ENCODE measurements at places on chromosomes 11 and 22. TPM values are rescaled to one million over a fixed set of nuclear protein-coding genes. Genes with fewer than 3 reads are reported as not detected.
A peak's percentile ranks its signal among the peaks of the same experiment; 100 is the strongest.

DNA sequence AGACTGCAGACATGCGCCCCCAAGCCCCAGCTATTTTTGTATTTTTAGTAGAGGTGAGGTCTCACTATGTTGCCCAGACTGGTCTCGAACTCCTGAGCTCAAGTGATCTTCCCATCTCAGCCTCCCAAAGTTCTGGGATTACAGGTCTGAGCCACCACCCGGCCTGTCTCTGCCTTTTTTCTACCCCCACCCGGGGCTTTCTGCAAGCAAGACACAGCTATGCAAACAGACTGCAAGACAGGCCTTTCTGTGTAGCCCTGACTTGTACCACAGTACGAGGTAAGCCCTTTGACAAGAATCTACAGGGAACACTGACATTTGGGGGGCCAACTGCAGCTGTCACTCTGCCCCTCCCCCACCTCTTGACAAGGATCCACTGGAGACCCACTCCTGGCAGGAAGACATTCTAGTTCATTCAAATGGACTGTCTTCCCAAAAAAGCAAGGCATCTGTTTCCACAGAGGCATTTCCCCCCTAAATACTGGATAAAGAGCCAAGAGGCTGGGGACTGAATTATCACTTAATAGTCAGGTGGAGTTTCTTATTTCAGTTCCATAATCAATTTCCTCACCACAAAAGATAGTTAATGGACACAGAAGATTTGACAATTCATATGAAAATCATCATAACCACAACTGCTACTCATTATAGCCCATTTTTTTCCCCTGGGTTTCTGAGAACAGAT is 118.2 kb downstream of the ABTB2 start:
- H3K36me3 ChIP-seq = no peaks in the 10 kb centered on the region
- H3K4me1 ChIP-seq = peaks cover 54% of the 10 kb centered on the region
- no peak overlapping the region for H3K4me3 ChIP-seq
- H3K27ac ChIP-seq = no peak overlapping the region
- no peak for DNase-seq

GRCh38 chr11:7437696-7438095 is 47.6 kb upstream of the OLFML1 start:
- no peaks in the 10 kb centered on the region for H3K27me3 ChIP-seq
- DNase-seq = no peak
- H3K36me3 ChIP-seq = no peaks in the 10 kb centered on the region

The MUC6 gene
- total RNA-seq = not detected

- peak overlapping the region; percentile 62 for H3K27ac ChIP-seq
- no peak for DNase-seq
- peaks cover 50% of the 10 kb centered on the region for H3K36me3 ChIP-seq
- H3K4me3 ChIP-seq = peak overlapping the region; percentile 95
- peaks cover 30% of the 10 kb centered on the region for H3K4me1 ChIP-seq
- no peaks in the 10 kb centered on the region for H3K27me3 ChIP-seq
Observed at GRCh38 chr11:62575837-62576236, 2.1 kb upstream of the EEF1G start.

DNA sequence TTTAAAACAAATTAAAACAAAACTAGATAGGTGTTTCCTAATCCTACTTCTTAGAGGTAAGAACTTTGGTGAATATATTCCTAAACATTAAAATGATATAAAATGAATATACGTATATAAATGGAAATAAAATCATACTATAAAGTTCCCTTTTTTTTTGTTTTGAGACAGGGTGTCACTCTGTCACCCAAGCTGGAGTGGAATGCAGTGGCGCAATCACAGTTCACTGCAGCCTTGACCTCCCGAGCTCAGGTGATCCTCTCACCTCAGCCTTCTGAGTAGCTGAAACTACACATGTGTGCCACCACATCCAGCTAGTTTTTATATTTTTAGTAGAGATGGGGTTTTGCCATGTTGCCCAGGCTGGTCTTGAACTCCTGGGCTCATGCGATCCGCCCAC is 44.9 kb downstream of the NPAT start:
- no peak overlapping the region for H3K27ac ChIP-seq
- DNase-seq = no peak
- no peak overlapping the region for H3K4me3 ChIP-seq

DNA sequence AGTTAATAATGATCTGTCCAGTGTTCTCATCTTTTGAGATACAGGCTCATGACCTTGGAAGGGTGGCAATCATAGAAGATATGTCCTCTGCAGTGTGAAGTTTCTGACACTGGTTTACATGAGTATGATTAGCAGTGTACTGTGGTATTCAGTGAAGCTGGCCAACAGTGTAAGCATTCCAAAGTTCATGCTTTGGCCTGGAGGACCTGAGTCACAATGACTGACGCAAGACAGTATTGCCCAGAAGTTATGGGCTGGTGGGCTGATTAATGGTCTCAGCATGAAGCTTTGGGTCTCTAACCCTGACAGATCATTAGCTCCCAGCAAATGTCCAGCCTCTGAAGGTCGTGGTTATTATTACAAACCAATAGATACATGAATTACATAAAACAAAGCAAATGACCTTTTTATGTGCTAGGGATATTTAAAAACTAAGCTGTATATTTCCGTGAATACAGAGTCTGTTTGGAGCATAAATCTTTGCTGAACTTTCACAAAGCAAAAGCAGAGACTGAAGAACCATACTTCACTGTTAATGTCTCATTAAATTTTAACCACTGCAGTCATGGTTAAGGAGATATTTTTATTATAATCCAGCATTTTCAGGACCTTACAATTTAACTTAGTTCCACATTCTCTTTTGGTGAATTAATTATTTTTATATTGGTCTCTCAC is 28.3 kb upstream of the USP47 start:
- DNase-seq = no peak
- H3K36me3 ChIP-seq = no peaks in the 10 kb centered on the region
- no peak overlapping the region for H3K4me3 ChIP-seq
- H3K27ac ChIP-seq = no peak overlapping the region

GRCh38 chr11:64268025-64268892 is 16.2 kb downstream of the BAD start:
- peak overlapping the region; percentile 88 for H3K27ac ChIP-seq
- no peaks in the 10 kb centered on the region for H3K27me3 ChIP-seq
- DNase-seq = no peak
- H3K36me3 ChIP-seq = no peaks in the 10 kb centered on the region
- peaks cover 15% of the 10 kb centered on the region for H3K4me1 ChIP-seq

The PRODH gene
- total RNA-seq = 0.12 TPM

- no peak for DNase-seq
- H3K36me3 ChIP-seq = no peaks in the 10 kb centered on the region
- H3K4me1 ChIP-seq = peaks cover 19% of the 10 kb centered on the region
- H3K27me3 ChIP-seq = no peaks in the 10 kb centered on the region
- peak overlapping the region; percentile 87 for H3K4me3 ChIP-seq
- no peak overlapping the region for H3K27ac ChIP-seq
Observed at GRCh38 chr11:101915791-101916291, 481 bp downstream of the ANGPTL5 start.

DNA sequence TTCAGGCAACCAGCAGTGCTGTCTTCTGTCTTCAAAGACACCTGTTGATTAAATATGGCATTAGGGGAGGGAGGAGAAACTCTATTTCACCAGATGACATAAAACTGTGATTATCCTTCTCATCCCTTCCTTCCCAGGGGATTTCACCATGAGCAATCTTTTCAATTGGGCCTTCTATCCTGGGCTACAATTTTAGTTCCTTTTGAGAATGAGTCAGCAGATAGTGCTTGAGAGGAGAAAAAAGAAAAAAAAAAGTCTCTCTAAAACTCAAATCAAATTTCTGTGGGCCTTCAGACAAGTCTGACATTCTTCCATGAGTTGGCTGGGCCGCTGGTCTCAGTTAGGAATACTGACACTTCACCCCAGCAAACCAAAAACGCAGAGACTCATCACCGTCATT is 7.2 kb downstream of the FLI1 start:
- DNase-seq = no peak
- no peak overlapping the region for H3K4me3 ChIP-seq
- peak overlapping the region; percentile 16 for H3K27ac ChIP-seq
- H3K4me1 ChIP-seq = peaks cover 93% of the 10 kb centered on the region
- peaks cover 25% of the 10 kb centered on the region for H3K36me3 ChIP-seq
- H3K27me3 ChIP-seq = no peaks in the 10 kb centered on the region

- H3K4me1 ChIP-seq = no peaks in the 10 kb centered on the region
- H3K4me3 ChIP-seq = no peak overlapping the region
- DNase-seq = no peak
- peaks cover 5% of the 10 kb centered on the region for H3K27me3 ChIP-seq
- H3K36me3 ChIP-seq = no peaks in the 10 kb centered on the region
- H3K27ac ChIP-seq = no peak overlapping the region
Observed at GRCh38 chr11:102188488-102188887, 78.2 kb downstream of the YAP1 start.

The CHRM1 gene
- total RNA-seq = not detected

DNA sequence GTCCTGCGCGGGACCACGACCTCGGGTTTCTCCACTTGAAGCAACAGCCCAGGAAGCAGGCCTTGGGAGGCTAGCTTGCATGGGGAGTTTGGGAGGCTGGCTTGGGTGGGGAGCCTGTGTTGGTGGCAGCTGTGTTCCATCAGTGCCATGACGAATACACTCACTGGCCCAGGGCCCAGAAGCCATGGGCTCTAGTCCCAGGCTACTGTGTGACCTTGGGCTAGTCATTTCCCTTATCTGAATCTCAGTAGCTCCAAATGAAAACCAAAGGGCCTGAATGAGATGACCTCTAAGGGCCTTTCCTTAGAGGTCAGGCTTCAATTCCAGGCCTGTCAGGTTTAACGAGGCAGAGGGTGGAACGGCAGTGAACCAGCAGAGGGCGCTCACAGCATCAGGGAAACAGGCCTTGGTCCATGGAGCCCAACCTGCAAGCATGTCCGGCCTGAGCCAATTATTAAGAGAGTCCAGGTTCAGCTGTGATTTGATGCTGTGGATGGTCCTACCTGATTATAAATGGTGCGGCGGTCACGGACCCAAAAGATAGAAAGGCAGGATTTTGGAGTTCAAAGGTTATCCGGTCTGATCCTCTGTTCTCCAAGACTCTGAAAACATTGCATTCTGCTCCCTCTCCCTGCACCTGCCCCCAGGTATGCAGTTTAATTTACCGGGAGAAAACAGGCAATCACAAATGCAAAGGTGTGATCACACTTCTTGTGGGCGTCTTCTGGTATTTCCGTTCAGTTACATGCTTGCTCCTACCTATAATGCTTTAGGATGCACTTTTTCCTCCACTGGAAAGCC is 15.9 kb downstream of the PTPN5 start:
- peaks cover 6% of the 10 kb centered on the region for H3K4me1 ChIP-seq
- no peak overlapping the region for H3K4me3 ChIP-seq
- no peaks in the 10 kb centered on the region for H3K36me3 ChIP-seq
- H3K27ac ChIP-seq = no peak overlapping the region
- peak; percentile 87 for DNase-seq

DNA sequence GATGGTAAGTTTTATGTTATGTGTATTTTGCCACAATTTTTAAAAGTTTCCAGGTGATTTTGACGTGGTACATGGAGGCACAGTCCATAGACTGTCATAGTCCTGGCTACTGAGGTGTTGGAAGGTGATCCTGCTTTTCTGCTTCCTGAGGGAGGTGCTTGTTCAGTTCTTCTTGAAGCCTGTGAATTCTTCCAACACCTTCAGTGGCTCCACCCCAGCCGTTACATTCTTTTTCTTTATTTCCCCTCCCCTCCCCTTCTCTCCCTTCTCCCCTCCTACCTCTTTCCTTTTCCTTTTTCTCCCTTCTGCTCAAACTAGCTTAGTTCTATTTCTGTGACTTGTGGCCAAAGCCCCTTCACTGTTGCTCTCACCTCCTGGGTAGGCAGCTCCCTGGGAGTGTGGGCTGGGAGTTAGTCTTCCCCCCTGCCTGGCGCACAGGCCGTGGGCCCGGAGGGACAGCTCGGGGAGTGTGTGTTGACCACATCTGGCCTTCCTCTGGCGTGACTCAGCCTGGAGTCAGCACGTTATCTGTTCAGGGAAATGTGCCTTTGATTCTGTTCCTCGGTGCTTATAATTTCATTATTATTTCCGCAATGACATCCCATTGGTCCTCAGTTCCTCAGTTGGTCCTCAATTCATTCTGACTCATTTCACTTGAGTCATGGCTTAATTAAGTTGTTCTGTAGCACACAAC is 566.2 kb downstream of the TBC1D22A start:
- no peak overlapping the region for H3K4me3 ChIP-seq
- H3K36me3 ChIP-seq = no peaks in the 10 kb centered on the region
- no peaks in the 10 kb centered on the region for H3K4me1 ChIP-seq
- H3K27me3 ChIP-seq = peaks cover 7% of the 10 kb centered on the region
- H3K27ac ChIP-seq = no peak overlapping the region

GRCh38 chr22:36149441-36149840 is 11.1 kb downstream of the APOL3 start:
- no peak overlapping the region for H3K4me3 ChIP-seq
- H3K27me3 ChIP-seq = no peaks in the 10 kb centered on the region
- DNase-seq = no peak
- peaks cover 49% of the 10 kb centered on the region for H3K4me1 ChIP-seq

The C22orf15 gene
- total RNA-seq = 1.4 TPM

The SLC39A13 gene
- 9.2 TPM for total RNA-seq

DNA sequence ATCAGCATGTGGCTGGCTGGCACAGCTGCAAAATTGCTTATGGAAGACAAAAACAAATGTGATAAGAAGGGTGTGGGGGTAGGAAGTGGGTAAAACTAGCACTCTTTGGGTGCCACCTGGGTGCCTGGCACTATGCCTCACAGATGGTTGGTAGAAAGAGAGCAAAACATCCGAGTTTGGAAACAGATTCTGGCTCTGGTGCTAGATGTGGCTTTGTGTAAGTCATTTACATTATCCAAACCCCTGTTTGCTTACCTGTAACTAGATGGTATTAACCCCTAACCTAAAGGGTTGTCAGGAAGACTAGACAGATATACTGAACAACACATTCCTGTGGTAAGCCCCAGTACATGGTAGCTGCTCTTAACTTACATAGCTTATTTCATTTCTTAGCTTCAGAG is 905.6 kb downstream of the DLG2 start:
- DNase-seq = no peak
- H3K4me1 ChIP-seq = peaks cover 4% of the 10 kb centered on the region
- H3K4me3 ChIP-seq = peak overlapping the region; percentile 67
- H3K27me3 ChIP-seq = peaks cover 16% of the 10 kb centered on the region
- no peak overlapping the region for H3K27ac ChIP-seq

GRCh38 chr11:74541466-74541865 is 47.9 kb upstream of the LIPT2 start:
- H3K27ac ChIP-seq = no peak overlapping the region
- H3K4me3 ChIP-seq = no peak overlapping the region
- no peak for DNase-seq
- no peaks in the 10 kb centered on the region for H3K4me1 ChIP-seq

GRCh38 chr22:18066181-18066859 is 11.5 kb upstream of the PEX26 start:
- no peaks in the 10 kb centered on the region for H3K36me3 ChIP-seq
- no peaks in the 10 kb centered on the region for H3K4me1 ChIP-seq
- peaks cover 23% of the 10 kb centered on the region for H3K27me3 ChIP-seq

- no peaks in the 10 kb centered on the region for H3K36me3 ChIP-seq
- DNase-seq = no peak
- H3K4me3 ChIP-seq = no peak overlapping the region
- peaks cover 10% of the 10 kb centered on the region for H3K4me1 ChIP-seq
- no peak overlapping the region for H3K27ac ChIP-seq
- H3K27me3 ChIP-seq = peaks cover 27% of the 10 kb centered on the region
Observed at GRCh38 chr22:18022876-18023275, 1.5 kb downstream of the MICAL3 start.

The CTSW gene
- 0.95 TPM for total RNA-seq
